ENCODE measurements at places on chromosomes 7 and 10.

GRCh38 chr10:7960108-7960507 is 94.4 kb upstream of the GATA3 start:
- no peak for DNase-seq

- DNase-seq: no peak
These were observed 81.4 kb downstream of the ATXN7L1 start for GRCh38 chr7:105794741-105795729.

GRCh38 chr10:132972149-132972985 is 30.0 kb upstream of the CFAP46 start:
- DNase-seq: no peak

GRCh38 chr7:117362294-117362888 is 39.5 kb upstream of the WNT2 start:
- DNase-seq: no peak

GRCh38 chr7:40099837-40100236 is 34.6 kb downstream of the MPLKIP start:
- no peak for DNase-seq

DNA sequence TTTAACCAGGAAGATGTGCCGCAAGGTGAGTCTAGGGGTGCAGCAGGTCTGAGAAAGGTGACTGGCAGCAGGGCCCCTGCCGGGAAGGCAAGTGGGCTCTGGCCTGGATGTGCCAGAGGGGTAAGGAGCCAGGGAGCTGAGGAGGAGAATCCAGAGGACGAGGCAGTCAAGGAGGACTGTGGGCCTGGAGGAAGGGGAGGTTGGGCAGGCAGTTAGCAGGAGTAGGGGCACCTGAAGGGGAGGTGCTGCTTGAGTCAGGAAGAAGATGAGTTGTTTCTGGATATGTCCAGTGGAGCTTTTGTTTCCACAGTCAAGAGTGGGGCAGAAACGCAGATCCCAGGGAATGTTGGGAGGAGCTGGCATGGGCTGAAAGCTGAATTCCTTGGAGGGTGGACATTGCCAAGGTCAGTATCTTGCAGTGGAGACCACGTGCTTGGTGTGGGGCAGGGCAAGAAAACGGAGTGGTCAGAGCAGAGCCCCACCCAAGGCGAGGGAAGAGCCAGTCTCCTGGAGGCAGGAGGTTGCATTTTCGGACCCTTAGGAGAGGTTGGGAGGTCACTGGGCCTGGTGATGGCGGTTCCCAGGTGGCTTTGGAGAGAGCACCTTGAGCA is 34.0 kb downstream of the MINDY4 start:
- no peak for DNase-seq

GRCh38 chr10:20995123-20995987 is 98.2 kb upstream of the NEBL start:
- no peak for DNase-seq

DNA sequence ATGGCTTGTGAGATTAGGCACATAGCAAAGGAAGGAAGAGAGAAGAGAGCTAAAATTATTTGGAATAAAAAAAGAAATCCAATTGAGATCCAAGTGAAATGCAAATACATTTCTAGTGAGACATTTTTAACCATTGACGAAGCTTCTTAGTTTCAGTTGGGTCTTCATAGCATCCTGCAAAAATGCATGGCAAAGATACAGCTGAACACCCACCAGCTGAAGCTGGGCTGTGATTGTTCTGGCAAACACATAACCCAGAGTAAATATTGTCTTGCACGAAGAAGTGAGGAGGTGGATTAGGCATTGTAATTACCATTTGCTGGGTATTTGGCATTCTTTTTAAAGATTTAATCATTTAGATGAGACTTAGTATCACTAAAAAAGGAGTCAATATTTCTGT is 409.4 kb downstream of the GRM8 start:
- no peak for DNase-seq

DNA sequence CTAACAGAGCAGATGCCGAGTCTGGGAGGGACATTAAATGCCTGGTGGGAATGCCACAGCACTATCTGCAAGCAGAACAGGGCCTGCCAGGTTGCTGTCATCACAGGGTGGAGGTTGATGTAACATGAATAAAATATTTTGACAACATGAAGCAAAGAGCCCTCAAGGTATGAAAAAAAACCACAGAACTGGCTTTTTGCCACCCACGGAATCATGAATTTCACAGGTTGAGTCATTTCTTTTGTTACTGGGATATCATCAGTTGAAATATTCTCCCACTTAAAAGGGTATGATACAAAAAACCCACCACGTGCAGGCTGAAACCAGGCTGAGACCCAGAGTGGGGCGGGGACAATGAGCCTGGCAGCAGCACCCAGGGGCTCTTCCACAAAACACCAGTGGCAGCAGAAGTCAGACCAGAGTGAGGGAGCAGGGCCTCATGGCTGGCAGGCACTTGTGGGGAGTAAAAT is 220.1 kb downstream of the TNS3 start:
- no peak for DNase-seq

DNA sequence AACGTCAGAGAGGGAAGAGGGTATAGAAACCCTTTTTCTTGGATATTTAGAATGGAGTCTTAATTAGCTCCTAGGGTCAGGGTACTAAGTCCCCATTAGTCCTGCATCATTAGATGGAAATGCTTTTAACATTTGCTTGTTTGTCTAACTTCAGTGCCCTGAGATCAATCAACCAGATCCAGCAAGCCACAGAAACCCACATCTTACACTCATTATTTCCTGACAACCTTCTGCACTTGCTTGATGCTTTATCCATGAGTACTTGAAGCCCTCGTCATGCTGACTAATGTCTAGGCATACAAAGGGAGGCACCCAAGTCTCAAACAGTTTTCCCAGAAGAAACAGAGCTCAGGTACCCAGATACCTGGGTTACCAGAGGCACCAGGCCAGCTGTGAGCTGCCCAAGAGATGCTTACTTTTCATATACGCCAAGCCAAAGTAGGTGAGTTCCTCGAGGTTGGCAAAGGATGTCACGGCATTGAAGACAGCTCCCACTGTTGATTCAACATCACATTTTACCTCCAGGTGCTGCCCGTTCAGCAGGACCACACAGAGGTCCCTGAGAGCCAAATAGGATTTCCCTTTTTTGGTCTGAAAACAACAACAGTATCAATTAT is 42.7 kb downstream of the FRMPD2 start:
- DNase-seq: no peak

DNA sequence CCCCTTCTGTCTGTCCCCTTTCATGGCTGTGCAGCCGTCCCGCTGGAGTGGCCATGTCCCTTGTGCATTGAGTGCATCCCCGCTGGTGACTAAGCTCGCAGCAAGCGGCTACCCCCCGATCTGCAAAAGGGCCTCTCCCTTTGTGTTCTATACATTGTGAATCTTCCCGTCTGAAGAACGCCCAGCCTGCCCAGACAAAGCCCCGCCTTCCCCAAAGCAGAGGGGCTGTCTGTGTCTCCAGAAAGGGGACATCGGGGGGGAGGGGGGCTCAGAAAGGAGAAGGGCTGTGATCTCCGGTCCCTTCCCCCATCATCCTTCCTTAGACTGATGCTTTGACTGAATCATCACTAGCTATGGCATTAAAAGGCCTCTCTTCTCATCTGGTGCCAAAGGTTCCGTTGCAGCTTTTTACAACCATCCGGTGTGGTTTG is 11.9 kb downstream of the NPTX2 start:
- DNase-seq: no peak

GRCh38 chr7:144656965-144657517 is 178.8 kb downstream of the TPK1 start:
- DNase-seq: no peak

- DNase-seq: peak; percentile 37
These were observed 62.3 kb upstream of the LBX1 start for GRCh38 chr10:101291331-101292193.

GRCh38 chr7:142867398-142868187 is 12.7 kb downstream of the EPHB6 start:
- DNase-seq: no peak

DNA sequence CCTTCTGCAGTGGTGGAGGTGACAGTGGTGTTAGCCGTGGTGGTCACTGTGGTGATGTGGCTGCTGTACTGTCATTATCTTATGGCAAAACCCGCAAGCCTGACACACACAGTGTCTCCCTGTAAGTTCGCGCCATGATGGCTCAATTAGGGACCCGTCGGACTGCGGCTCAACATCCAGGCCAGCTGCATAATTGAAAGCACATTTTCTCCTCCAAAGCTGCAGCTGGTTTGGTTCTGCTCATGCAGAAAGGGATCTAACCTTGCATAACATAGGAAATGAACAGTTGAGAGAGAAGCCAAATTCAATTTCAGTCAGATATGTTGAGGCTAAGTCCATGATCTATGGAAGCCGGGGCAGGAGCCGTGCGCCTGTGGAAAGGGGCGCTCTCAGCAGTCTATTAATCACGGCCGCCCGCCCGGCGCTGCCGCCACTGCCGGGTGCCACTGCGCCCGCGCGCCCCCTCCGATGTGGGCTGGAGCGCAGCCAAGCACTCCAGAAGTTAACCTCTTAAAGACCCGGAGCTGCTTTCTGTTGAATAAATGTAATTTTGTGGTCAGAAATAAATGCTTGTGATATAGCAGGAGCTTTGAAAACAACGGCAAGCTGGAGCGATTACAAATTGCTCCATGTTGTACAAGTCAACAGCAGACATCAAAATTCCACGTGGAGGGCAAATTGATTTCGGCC is 227.7 kb downstream of the CUX1 start:
- DNase-seq: peak; percentile 46

GRCh38 chr10:124701435-124701834 is 42.7 kb downstream of the FAM53B start:
- DNase-seq: peak; percentile 80

GRCh38 chr7:138797715-138798320 is at the start of the genes ATP6V0A4 and TMEM213:
ATP6V0A4 (minus strand) TSS chr7:138798196; CDS start chr7:138771247, 26,949 bp downstream.
TMEM213 (plus strand) TSS chr7:138797994; CDS start chr7:138798105, 111 bp downstream.
- DNase-seq: no peak

GRCh38 chr7:45625067-45625466 is 50.9 kb downstream of the ADCY1 start:
- no peak for DNase-seq

DNA sequence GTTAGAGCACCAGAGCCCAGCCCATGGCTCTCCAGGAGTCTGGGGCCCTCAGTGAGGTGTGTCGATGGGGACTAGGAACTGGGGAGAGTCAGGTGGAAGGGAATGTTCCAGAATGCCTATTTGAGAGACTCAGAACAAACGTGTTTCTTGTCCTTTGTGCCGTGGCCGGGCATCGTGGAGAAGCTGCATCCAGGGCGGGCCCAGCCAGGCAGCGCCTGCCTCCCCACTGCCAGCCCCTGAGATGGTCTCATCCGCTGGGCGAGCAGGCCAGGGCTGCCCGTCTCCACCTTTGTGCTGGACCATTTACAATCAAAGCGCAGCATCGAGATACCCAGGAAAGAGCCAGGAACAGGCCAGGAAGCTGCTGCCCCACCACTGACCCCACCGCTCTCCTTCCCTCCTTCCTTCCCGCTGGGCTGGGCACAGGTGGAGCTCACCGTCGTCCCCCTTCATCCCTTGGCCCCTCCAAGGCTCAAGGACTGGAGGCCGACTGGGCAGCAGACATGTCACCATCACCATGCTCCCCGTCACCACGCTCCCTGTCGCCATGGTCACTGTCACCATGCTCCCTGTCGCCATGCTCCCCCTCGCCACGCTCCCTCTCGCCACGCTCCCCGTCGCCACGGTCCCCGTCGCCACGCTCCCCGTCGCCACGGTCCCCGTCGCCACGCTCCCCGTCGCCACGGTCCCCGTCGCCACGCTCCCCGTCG is 71.1 kb upstream of the ADGRA1 start:
- no peak for DNase-seq

DNA sequence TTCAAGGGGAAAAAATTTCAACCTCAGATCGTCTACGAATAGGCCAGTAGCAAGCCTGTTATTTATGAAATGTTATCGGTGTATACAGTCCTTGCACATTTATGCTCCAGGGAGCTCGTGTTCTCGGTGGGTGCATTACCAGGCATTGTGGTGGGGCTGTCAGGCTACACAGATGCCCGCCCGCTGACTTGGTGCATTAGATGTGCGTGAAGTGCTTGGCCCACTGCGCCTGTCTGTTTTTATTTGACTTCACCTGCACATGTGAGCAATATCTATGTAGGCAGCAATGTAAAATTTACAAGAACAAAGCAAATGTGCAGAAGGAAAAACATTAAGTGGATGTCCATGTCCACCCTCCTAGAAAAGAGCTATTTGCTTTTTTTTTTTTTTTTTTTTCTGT is 2.8 kb downstream of the FOXK1 start:
- DNase-seq: no peak

DNA sequence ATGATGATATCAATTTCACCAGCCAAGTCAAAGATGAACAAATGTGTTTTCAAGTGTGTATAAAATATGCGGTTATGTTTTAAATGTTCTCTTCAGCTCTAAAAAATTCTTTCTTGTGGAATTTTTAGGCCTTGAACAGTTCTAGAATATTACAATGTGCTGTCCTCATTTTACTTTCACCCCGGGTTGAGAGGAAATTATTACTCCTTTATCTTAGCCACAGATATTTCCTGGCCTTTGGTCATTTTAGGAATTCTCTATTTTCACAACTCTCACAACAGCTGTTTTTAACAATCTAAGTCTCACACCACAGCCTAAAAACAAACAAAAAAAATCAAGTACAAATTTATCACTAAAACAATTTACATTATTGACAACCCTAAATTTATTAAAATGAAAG is 112.2 kb upstream of the HGF start:
- DNase-seq: no peak

- DNase-seq: no peak
These were observed 12.2 kb upstream of the SAMD9L start for GRCh38 chr7:93160410-93160809.

- no peak for DNase-seq
These were observed 88.2 kb downstream of the CD36 start for GRCh38 chr7:80726666-80727065.

- DNase-seq: no peak
These were observed 3.8 kb upstream of the COX19 start for GRCh38 chr7:979151-979550.
